Suppressor macrophage treated with lipopolysaccharide for 4 hours (primary cell): ENCODE measurements at places on chromosomes 7 and 10.

DNA sequence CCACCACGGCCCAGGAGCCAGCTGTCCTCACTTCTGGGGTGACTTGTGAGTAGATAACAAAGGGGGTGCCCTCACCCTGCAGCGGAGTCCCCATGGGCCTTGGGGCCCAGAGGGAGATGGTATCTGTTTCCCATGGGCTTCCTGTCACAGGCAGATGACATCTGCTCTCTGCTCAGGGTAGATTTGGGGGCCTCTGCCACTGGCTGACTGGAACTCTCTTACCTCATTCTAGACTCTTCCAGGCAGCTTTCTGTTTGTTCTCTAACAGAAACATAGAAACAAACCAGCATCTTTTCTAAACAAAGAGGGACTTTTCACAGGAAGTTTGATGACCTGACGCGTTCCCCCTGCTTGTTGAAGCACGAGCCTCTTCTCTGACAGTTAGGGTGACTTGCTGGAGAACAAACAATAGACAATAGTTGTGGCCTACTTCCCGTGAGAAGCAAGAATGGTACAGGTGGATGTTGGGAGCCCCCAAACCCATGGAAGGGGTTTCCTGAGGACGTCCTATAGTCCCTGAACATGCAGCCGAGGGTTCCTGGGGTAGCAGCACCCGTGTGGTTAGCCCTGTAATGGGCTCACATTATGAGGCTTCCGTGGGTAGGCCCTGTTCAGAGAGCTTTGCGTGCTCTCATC, 61.6 kb downstream of the GRK5 start:
- DNase-seq, result peak; percentile 5

DNA sequence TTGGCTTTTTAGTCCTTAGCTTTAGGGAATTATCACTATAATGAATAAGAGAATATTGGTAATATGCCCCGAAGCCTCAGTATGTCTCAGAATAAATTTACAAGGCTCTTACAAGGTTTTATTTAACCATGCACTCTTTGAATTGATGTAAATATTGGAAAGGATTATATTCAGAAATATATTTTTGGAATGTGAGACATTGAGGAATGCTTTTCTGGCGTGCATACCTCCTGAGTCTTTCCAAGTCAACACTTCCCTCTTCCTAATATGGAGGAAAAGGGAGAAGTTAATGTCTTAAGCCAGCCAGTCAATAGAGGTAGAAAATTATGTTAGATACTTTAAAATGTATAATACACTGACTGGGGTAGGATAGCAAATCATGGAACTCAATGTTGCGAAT, 1.2 kb upstream of the OR2F1 start:
- no peak for DNase-seq

DNA sequence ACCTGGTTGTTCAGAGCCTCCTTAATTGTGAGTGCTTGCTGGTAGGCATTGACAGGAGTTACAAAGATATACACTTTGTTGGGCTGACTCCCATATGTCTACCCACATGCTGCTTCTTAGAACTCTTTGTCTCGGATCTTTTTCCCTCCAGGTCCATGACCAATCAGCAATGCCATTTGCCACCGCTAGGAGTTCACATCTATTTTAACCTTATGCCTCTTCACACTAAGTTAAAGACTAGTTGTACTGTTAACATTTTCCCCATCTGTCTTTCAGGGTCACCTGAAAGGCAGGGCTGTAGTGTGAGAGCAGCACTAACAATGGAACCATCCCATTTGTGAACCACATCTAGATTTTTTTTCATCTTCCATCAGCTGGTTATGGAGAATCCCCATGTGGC, 226.7 kb upstream of the NPY start:
- no peak for DNase-seq

GRCh38 chr7:20030417-20030816, 186.8 kb downstream of the MACC1 start:
- no peak for DNase-seq

GRCh38 chr7:36379831-36380504, 9.7 kb upstream of the ANLN start:
- DNase-seq, result no peak

- DNase-seq, result no peak
Observed at GRCh38 chr7:13827716-13828115, 161.8 kb downstream of the ETV1 start.

GRCh38 chr7:3082831-3083230, 39.2 kb upstream of the CARD11 start:
- DNase-seq, result no peak

DNA sequence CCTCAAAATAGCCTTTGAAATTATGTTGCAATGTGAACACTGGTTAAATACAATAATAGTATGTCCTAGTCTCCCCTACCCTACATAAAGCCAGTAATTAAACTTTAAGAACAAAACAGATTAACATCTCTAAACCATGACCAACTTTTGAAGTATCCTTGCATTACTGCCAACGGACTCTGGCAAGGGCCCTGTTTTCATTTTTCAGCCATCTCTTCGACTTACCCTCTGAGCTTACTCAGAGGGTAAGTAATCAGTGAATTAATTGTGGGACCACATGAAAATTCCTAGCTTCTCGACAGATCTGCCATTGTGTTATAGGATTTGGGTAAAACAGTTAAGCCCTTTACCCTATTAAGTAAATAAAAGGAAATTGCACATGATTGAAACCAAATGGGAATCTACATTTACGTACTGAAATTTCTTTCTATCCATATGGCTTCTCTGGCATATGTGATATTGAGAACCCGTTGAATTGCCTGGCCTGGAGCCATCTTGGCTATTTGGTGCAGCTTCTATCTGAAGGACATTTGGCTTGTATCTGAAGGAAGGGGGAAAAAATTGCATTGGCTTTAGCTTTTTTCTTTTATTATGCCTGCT, 39.6 kb downstream of the DYNC1I1 start:
- DNase-seq, result no peak

DNA sequence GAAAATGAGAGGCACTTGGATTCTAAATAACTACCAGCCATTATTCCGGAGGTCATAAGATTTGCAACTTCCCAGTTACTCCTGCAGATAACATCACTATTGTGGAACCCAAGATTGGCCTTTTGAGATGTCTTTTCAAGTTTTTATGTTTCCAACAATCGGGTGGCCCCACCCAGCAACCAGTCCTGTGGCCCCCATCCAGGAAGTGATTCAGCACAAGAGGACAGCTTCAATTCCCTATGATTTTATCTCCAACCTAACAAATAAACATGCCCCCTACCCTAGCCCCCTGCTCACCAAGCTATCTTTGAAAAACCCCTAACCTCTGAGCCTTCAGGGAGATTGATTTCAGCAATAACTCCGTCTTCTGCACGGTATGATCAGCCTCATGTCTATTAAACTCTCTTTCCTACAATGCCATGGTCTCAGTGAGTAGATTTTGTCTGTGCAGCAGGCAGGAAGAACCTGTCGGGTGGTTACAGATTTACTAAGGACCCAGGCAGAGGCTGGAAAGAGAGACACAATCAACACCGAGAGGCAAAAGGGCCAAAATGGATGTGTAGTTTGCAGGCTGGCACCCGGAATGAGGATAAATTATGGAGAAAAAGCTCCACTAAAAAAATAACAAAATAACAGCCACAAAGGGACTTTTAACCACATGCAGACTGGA, 83.9 kb upstream of the UNC5B start:
- peak; percentile 10 for DNase-seq

GRCh38 chr7:55573234-55573900, 1.1 kb upstream of the VOPP1 start:
- DNase-seq, result no peak

DNA sequence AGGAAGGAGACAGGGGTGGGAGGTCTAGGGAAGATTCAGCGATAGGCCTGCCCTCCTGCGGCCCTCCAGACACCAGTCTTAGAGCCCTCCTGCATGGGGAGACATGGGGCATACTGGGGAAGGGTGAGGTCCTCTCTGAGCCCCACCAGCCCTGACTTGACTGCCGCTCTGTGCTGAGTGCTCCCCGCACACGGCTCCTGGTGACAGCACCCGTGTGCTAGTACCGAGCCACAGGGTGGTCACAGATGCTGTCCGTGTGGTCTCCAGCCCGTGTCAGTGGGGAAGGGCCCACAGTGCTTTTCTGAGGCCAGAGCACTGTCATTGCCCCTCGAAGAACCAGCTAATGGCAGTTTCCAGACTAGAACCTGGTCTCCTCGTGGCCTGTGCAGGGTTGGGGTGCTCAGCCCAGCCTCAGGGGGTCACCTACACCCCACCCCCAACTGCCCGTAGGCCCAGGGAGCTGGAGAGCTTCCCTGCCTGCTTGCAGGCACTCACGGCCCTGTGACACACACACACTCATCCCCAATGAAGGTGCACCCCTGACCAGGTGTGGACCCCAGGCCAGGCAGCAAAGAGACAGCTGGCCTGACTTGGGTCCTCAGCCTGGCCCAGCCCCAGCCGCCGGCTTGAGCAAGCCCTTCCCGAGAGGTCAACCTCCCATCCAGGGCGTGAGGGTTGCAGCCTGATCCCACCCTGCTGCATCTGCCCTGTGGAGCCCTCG, 86.0 kb upstream of the RET start:
- DNase-seq, result no peak

DNA sequence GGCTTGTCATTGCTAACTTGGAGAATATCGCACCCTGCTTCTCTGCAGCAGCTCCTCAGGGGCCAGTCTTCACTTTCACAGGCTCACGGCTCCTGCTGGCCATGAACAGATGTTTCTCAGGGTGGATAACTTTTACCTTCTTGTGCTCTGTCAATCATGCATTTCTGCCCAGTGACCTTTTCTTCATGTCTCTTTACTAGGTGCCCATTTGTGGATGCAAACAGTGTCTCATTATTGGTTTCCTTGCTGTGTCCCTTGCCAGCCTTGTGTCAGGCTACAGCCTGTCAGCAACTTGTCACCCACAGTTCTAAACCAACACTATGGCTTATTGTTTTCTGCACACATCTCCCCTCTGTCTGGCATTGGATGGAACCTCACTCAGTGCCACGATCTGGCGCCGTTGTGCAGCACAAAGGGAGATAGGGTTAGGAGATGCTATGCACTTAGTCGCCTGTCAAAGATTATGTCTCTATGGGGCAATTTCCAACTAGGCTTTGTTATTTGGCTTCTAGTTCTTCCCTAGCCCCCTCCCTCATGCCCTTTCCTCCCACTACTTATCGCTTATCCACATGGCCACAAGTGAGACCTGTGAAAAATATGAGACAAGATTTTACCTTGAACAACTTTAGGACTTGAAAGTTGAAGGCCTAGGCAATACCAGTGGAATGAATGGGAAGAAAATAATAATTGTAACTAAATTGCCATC, 45.7 kb upstream of the NXPH1 start:
- no peak for DNase-seq

DNA sequence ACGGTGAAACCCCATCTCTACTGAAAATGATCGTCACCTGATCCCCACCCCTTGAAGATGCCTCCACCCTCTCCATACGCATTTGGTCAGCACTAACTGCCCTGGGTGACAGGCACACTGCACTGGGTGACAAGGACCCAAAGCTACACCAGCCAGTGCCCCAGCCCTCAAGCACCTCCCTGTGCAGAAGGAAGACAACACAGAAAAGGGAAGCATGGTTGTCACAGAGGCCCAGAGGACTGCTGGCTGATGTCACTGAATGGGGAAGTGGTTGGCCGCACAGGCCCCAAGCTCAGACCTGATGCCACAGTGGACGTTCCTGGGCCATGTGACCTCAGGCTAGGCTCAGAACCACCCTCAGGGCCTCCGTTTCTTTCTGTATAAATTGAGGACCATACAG, 4.2 kb upstream of the PILRA start:
- peak; percentile 96 for DNase-seq

DNA sequence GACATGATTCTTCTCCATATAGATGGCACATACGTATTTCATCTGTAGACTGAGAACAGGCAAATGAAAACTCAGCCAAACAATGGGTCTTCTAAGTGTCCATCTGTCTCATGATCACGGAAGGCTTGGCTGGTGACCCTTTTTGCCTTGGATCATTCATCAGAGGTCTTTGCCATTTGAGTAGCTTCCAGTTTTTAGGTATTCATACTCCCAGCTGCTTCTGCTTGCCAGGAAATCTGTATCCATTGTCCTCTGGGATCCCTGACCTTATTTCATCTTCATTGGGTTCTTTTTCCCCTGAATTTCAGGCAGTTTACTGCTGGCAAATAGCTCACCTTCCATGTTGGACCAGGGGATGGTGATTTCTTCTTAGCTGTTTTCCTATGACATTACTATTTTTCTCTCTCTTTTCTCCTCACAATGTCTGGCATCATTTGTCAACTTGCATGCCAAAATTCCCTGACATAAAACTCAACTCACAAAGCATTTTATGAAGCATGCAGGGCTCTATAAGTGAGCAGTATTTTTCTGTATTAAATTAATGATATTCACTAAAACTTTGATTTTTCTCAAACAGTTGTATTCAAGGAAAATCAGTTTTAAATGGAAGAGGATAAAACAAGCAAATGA, 241.2 kb downstream of the DNAJB9 start:
- no peak for DNase-seq

DNA sequence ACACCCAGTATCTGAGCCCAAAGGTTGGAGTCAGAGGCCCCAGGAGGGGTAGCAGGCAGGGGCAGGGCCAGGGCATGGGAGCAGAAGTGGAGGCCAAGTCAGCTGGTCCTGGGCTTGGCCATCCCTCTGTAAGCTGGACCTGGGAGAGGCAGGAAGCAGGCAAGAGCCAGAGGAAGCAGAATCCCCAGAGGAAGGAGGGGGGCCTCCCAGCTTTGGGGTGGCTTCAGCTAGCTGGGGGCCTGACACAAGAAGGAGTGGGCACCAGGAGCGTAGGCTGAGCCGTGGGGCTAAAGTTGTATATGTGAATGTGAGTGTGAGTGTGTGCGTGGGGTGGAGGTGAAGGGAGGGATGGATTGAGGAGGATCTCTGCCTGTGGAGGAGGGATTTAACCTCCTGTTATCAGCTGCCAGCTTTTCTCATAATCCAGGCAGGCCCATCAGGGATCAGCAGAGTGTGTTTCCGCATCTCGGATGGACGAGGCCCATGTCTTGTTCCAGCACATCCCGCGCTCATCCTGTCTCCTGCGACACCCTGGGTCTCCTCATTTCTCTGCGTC, 54.0 kb downstream of the NEURL1 start:
- no peak for DNase-seq

DNA sequence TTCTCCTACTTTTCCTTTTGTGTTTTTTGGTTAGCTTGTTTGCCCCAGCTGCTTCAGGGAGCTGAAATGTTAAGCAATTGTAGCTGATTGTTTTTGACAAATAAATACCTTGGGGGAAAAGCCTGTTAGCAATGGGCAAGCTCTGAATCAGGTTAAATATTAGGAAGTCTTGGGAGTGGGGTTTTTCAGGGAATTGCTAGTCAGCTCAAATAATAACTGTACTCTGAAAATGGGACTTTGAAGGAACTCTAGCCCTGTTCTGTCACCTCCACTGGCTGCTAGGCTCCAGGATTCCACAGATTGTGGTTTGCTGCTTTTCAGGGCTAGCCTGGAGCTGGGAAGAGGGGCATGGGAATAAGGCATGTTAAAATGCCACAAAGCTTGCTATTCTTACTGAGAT, 39.5 kb downstream of the ADK start:
- no peak for DNase-seq

DNA sequence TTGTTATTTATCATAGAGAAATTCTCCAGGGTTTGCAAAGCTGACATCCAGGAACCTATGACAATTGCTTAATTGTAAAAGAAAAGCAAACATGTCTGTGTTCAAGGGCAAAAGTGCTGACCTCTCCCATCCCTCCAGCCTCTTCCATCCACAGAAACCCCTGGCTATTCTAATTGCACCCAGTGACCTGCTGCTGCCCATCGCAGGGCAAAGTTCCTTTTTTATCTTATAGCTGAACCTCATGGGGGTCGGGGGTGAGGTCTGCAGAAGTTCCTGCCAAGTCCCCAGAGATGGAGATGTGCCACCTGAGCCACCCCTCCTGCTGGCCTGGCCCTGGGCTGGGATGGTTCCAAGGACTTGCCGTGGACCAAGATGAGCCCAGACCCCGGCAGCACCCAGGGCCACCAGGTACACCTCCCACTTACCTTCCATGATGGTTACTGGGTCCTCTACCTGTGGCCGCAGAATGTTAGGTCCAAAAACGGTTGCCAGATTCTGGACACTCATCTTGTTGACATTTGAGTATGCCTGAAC, 146.5 kb downstream of the MAPK8 start:
- DNase-seq, result no peak
